ENCODE measurements at places on chromosomes 5 and 9. TPM values are rescaled to one million over a fixed set of nuclear protein-coding genes. Genes with fewer than 3 reads are reported as not detected.

The FCN2 gene
- total RNA-seq = not detected

The WDR55 gene
- total RNA-seq = 28.6 TPM

The ADGRD2 gene
- not detected for total RNA-seq

The TAF1L gene
- total RNA-seq = not detected

The PGM5 gene
- not detected for total RNA-seq

The LCP2 gene
- total RNA-seq = not detected

The ABO gene
- not detected for total RNA-seq

The GABRB2 gene
- total RNA-seq = not detected

The OXCT1 gene
- 3.2 TPM for total RNA-seq
